Left colon (tissue), 2 donors: ENCODE measurements at places on chromosomes 3 and 15. TPM values are rescaled to one million over a fixed set of nuclear protein-coding genes. Genes with fewer than 3 reads are reported as not detected.

Gene GPR149
- total RNA-seq, result not detected

Gene CTSH
- total RNA-seq, result 66.7 TPM

Gene SSUH2
- 1.6 TPM for total RNA-seq

Gene ATP8B4
- 5.9 TPM for total RNA-seq

Gene IL5RA
- 0.15 TPM for total RNA-seq

Gene MESP2
- 0.84 TPM for total RNA-seq

Gene CPNE9
- total RNA-seq, result not detected

Gene PPP1R14D
- total RNA-seq, result 153 TPM

Gene DPPA2
- not detected for total RNA-seq

Gene ISL2
- total RNA-seq, result 0.95 TPM

Gene SPINK8
- total RNA-seq, result not detected

Gene PAQR5
- 62.3 TPM for total RNA-seq

Gene SNRPN
- total RNA-seq, result 20.4 TPM

Gene CCR3
- total RNA-seq, result 0.28 TPM

Gene PRR20G
- not detected for total RNA-seq

Gene MAN2A2
- total RNA-seq, result 48.4 TPM

Gene GOLGA8T
- total RNA-seq, result 0.22 TPM

Gene LRRC3B
- total RNA-seq, result 0.06 TPM

Gene SEMA3G
- 5.5 TPM for total RNA-seq

Gene CTDSPL2
- total RNA-seq, result 33.7 TPM

Gene ATP2B2
- total RNA-seq, result 0.06 TPM

Gene CNTN4
- 9.1 TPM for total RNA-seq

Gene TMCO5A
- total RNA-seq, result not detected
